Activated naive CD4-positive, alpha-beta T cell treated with anti-CD3 and anti-CD28 coated beads, Interleukin-2, amount 50 U/mL, for 16 hours (primary cell): ENCODE measurements at places on chromosomes 3 and 15.

DNA sequence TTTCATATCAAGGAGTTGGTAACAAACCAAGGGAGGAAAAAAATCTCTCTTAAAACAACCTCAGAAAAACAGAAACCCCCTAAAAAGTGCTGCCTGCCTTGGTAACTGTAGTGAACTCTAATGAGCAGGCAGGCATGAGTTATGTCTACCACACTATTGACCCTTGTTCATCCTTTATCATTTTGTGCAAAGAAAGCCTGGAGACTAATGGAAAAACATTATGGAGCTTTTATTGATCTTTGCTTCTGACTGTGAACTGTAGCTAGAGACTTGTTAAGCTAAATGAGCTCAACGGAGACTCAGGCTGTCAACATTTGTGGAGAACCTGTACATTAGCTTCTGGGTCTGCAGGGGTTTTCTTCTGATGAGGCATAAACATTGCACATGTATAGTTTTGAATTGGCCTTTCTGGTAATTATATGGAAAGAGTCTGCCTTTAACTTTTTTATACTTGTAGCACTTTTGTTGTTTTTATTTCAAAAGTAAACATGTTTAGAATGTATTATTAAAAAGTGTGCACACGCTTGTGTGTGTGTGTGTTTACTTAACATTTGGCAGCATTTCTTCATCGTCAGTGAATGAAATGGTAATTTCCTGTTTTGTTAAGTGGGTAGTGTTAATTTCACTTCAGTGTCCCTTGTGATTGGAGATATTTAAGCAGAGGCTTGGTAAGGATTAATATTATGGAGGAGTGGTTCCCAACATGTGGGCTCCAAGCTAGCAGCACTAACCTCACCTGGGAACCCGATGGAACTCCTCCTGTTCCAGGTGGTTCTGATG is 15.9 kb upstream of the SPTSSB start:
- DNase-seq = no peak

DNA sequence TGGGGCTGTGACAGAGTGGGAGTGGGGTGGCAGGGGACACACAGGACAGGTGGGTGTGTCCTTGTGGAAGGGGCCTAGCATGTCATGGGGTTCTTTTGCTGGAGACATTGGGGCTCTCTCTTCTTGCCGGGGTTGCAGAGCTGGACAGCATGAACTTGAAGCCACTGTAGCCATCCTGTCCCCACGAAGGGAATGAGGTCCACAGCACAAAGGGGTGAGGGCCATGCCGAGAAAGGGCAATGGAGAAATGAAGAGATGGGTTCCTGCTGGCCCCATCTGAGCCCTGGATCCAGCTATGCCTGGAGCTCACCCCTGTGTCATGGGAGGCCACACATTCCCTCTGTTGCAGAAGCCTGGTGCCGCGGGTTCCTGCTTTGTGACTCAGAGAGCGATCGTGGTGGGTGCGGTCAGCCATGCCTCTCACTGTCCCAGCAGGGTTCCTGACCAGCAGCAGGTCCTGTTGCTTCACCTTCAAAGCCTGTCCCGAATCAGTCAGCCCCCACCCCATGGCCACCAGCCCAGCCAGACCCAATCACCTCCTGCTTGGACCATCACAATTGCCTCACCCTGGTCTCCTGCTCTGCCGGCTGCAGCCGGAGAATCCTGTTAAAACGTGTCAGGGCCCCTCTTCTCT is 50.0 kb downstream of the DNAJB8 start:
- no peak for DNase-seq

GRCh38 chr3:115246461-115247020 is 99.5 kb upstream of the ZBTB20 start:
- no peak for DNase-seq

- no peak for DNase-seq
These were observed 34.6 kb downstream of the MCTP2 start for GRCh38 chr15:94265982-94266381.

DNA sequence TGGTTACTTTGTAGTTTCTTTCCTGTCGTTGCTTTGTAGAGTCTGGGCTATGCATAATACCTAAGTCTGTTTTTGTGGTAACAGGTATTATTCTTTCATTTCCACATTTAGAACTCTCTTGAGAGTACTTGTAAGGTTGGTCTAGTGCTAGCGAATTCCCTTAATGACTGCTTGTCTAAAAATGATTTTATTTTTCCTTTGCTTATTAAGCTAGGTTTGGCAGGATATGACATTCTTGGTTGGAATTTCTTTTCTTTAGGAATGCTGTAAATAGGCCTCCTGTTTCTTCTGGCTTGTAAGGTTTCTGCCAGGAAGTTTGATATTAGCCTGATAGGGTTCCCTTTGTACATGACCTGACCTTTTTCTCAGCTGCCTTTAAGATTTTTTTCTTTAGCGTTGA is 70.1 kb upstream of the SGO1 start:
- DNase-seq = no peak

DNA sequence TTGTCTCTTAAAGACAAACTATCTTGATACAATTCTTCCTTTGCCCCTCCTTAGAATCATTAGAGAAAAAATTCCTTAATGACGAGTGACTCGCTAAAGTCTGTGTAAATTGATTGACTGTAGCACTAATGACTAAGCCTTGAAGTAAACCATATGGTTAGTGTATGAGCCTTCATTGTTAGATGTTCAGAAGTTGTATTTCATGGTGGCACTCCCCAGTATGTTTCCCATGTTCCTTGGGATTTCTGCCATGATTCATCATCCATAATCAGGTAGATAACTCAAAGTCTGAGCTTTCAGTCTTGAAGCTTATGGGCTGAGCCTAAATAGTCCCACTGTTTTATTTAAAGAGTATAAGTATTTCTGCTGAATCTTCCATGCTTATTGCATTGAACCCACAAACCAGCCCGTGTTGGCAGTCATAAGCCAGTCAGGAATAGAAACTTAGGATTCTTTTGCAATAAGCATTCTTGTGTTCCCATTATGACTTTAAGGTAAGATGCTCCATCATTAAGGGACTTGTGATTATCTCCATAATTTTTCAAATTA is 371.2 kb upstream of the RARB start:
- DNase-seq = no peak

DNA sequence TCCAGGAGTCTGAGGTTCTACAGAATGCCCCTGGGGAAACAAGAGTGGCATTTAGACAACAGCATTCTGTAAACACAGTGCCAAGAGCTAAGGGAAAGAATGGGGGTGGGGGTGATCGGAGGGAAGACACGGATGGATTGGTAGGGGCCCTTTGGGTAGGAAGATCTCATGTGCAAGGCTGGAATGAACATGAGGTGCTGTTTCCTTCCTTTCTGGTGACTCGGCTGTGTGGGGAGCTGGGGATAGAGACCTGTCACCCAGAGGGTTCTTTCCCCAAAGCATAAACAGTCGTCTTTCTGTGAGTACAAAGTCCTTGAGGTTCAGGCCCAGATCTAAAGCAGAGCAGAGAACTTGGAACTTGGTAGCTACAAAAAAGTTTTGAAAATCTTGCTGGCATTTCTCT is 11.7 kb downstream of the TPM1 start:
- no peak for DNase-seq

DNA sequence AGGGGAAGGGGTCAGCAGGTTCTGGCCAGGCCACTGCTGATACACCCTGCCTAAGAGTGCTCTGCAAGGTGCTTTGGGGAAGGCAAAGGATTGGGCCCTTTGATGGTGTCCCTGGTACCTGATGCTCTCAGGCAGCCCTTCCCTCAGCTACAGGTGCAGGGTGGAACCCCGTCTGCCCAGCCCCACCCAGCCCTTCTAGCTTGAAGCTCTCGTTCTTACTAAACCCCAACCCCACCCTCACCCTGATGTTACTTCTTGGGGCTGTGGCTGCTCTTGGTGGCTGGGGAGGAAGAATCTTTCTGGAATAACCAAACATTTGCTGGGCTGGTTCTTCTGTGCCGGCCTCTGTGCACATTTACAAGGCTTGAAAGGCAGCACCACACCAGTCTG is 6.4 kb downstream of the GNAI2 start:
- DNase-seq = no peak

DNA sequence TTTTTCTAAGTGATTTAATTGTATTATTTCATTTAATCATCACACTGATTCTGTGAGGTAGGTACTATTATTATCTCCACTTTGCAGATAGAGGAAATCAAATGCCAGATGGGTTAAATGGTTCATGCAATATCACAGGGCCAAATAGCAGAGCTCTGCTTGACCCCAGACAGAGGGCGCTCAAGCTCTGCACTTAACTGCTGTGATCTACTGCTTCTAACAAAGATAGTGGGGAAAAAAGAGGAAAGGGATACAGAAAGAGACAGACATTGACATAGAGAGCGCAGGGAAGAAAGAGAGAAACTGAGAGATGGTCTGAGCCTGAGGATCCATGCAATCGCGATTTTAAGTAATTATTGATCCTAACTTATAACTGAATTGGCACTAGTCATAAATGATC is 279.1 kb upstream of the THRB start:
- DNase-seq = no peak

- DNase-seq = no peak
These were observed 41.9 kb downstream of the CACNA1D start for GRCh38 chr3:53536282-53536681.

GRCh38 chr3:178097576-178097975 is 438.7 kb upstream of the KCNMB2 start:
- DNase-seq = no peak

- no peak for DNase-seq
These were observed 102.7 kb upstream of the AADACL2 start for GRCh38 chr3:151630938-151631441.

- no peak for DNase-seq
These were observed 15.1 kb downstream of the MTHFS start for GRCh38 chr15:79881668-79882067.

- no peak for DNase-seq
These were observed 233.3 kb downstream of the OPA1 start for GRCh38 chr3:193826159-193826795.

DNA sequence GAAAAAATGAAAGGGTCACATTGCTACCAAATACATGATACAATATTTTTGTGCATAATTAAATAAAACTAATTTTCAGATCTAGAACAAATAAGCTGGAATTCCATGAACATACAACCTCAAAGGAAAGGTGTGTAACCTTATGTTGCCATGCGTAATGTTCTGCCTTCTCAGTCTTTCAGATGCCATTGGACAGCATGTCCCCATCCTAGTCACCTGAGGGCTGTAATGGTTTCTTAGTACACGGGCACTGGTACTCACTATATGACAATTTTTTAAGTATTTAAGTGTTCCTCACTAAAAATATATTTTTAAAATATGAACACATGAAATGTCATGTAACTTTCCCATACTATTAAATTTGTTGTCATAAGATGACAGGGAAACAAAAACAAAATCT is 24.1 kb downstream of the NEK10 start:
- no peak for DNase-seq

- no peak for DNase-seq
These were observed 110.0 kb downstream of the RAB11A start for GRCh38 chr15:65979316-65979715.

DNA sequence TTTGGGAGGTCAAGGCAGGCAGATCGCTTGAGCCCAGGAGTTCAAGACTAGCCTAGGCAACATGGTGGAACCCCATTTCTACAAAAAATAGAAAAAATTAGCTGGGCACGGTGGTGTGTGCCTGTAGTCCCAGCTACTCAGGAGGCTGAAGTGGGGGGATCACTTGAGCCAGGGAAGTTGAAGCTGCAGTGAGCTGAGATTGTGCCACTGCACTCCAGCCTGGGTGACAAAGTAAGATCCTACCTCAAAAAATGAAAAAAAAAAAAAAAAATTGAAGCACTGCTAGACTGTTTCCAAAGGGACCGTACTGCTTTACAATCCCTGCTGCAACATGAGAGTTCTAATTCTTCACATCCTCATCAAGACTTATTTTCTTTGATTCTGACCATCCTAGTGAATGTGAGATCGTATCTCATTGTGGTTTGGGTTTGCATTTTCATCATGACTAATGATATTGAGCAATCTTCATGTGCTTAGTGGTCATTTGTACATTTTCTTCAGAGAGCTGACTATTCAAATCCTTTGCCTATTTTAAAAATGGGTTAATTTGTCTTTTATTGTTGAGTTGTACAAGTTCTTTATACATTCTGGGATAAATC is 10.8 kb downstream of the CMTM8 start:
- no peak for DNase-seq

DNA sequence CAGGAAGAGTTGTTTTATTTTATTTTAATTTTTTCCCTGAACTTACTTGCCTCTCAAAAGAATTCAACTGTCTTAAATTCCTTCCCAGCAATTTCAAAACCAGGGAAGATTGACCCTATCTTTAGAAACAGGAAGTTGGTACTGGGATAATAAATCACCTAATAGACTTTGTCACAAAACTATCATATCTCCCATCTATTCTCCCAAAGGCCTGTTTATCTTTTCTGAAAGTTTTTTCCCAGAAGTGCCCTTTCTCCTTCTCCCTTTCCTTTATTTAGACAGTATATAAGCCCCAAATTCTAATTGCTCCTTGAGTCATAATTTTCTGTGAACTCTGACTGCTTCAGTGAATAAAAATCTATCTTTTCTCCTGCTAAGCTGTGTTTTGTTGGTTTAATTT is 2.9 kb upstream of the RNF7 start:
- no peak for DNase-seq

GRCh38 chr15:69610858-69611257 is 158.2 kb downstream of the RPLP1 start:
- DNase-seq = no peak

DNA sequence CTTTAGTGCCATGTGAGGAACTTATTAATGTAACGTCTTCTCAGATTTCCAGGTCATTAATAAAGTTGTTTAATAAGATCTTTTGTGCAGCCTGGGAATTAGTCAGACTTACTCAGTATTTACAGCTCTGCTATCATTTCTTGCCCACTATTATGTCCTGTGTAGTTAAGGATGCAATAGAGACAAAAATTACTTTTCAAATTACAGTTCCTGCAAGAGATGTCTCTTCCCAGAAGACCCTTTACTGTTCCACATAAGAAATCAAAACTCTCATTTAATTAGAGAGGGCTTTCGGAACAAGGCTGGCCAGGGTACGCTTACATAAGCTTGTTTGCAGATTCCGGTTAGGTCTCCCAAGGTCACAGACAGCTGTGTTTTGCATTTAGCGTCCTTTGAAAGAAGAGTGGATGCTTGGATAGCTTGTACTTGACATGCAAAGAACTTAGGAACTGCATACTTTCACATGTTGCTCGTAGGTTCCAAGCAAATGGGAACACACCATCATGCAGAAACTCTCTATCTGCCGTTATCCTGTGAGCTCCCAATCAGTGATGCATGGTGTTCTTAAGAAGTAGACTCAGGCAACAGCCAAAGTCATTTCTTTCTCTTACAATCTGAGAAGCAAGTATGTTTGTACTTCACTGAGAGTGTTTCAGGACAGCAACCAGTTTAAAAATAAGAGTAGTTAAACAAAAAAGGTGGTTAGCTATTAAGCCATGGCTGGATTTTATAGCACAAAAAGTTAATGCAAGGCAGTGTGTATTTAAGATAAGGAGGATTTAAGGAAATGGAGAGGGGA is 37.4 kb downstream of the FILIP1L start:
- DNase-seq = no peak
